ENCODE measurements at places on chromosomes 6 and 20. TPM values are rescaled to one million over a fixed set of nuclear protein-coding genes. Genes with fewer than 3 reads are reported as not detected.

- no peak for DNase-seq
These were observed 437.6 kb upstream of the PLCB4 start for GRCh38 chr20:8631271-8631670.

KIF25 gene
- 0.93 TPM for total RNA-seq

BMP2 gene
- total RNA-seq, result 14.3 TPM

DNA sequence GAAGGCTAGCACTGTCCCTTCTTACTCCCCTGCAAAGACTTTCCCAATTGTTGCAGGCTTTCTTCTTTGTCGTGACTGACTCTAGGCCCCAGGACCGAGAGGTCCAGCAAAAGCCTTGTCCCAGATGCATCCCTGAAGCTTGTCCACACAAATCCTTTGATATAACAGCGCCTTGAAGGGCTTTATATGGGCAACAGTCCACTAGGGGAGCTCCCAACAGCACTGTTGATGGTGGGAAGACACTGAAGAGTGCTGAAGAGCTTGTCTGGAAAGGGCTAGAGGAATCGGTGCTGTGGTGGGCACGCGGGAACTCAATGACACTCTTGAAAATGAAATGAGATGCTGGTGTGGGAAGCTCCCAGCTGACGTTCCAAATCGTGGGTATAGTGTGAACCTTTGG is 316.1 kb upstream of the CDH4 start:
- no peak for DNase-seq

PKHD1 gene
- not detected for total RNA-seq

DNA sequence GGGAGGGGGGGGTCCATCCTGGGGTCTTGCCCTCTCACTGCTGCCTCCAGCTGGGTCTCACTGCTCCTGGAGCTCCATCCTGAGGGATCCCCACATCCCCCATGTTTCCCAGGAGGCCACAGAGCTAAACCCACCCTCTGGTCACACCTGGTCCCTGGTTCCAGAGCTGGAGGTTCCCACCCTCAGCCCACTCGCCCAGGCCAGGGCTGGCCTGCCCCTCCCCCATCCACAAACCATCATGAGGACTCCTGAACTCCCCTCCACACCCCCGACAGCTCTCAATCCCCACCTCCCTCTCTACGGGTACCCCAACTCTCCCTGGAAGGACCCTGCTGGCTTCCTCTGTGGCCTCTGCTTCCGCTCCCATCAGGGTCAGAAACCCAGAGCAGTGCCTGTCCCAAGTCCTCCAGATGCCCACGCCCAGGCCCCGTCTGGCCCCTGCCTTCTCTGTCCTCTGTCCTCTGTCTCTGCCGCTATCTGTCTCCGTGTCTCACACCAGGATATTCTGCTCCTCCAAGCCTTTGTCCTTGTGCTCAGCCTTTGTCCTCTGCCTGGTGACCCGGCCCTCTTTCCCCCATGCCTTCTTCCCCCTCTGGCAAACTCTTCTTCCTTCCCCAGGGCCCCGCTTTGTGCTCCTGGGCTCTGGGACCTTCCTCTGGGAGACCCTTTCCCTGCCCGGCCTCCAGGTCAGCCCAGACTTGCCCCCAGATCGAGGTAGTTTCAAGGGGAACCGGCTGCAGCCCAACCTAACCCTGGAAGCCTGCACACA is 74.0 kb downstream of the SRC start:
- no peak for DNase-seq

- peak; percentile 75 for DNase-seq
These were observed 11.2 kb downstream of the SLC22A1 start for GRCh38 chr6:160132776-160133338.

DNA sequence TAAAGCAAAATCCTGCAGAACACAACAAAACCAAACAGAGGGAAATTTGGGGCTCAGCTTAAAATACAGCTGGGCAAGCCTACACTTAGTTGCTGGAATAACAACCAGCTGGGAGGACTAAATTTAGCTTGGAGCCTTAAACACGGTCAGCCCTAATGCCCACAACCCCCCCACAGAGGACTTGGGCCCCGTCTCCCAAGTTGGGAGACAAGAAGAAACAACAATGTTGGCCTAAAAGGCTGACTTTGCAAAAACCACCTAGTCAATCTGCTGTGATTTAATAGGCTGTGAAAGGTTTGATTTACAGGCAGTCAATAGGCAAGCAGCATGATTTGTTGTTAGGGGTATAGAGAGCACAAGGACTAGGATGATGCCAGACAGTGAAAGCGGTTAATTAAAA is 40.3 kb upstream of the ARMC2 start:
- no peak for DNase-seq

- no peak for DNase-seq
These were observed 78.1 kb downstream of the MMUT start for GRCh38 chr6:49384904-49385303.

DNA sequence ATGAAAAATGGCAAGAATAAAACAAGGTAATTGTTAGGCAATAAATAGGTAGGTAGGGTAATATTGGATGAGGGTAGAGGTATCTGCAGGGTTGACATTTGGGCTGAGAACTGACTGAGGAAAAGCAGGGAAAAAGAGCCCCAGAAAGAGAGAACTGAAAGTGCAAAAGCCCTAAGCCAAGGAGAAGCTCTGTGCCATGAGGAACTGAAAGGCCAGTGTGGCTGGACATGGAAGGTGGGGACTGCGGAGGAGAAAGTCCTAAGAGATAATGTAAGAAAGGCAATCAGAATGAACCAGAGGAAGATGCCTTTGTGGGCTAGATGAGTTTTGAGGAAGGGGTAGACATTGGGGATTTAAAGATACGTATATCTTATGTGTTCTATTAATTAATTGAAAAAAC is 9.9 kb upstream of the HIVEP2 start:
- no peak for DNase-seq

F13A1 gene
- total RNA-seq, result 346 TPM

ARFGEF3 gene
- total RNA-seq, result 2.6 TPM

DNA sequence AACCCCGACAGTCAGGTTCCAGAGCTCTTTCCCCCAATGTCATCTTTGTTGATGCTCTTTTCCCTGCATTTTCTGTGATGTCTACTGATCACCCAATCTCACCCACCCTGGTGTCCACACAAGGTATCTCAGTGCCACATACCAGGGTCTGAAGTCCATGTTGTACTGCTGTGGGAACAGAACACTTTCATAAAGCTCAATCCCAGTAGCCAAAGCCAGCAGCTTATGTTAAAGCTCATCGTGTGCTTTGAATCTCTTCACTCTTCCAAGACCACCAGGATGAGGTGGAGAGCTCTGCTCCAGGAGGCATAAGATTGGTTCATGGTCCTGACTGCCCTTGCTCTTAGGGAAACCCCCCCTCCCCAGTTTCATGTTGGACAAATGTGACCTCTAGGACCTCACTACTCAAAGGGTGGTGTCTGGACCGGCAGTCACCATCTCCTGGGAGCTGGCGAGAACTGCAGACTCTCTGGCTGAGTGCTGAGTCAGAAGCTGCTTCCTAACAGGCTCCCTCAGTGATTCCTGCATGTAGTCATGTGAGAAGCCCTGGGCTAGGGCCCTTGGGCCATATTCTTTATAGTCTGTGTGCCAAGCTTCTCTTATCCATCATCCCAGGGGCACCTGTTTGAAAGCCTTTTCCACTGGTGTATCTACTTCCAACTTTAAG is 13.4 kb upstream of the CPNE5 start:
- no peak for DNase-seq

DNA sequence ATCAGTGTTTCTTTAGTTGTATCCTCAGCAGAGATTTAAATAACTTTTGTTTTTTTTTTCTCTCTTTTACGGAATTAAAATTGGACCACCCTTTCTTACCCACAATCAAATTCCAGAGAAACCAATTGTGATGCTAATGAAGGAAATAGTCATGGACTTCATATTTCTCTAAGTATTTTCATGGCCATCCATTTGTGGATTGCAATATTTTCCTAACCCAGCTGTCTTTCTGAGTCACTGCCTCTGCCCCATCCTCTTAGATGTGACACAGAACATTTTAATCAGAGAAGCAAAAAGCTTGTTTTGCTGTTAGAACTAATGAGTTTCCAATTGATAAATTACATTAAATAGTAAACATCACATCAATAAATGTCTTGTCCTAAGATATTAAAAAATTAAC is 405.5 kb upstream of the ADGRB3 start:
- DNase-seq, result no peak

DNA sequence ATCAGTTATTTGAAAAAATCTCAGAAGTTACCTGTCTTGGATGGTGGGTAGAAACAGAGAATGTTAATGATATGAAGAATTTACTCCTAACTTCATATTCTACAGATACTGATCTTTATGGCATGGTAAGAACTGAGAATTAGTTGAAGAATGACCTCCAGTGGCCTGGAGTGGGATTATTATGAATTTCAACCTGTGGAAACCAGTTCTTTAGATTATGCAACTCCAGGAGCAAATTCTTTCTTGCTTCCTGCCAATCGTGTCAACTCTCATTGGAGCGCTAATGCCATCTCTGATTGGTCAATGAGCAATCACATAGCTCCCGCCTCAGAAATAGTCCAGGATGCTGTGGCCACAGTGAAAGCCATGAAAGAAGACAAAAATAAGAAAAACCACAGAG is 40.6 kb downstream of the LYRM2 start:
- DNase-seq, result no peak

MYLK2 gene
- total RNA-seq, result not detected

PACRG gene
- total RNA-seq, result not detected

SPEF1 gene
- total RNA-seq, result not detected

- DNase-seq, result no peak
These were observed 44.4 kb downstream of the BMP7 start for GRCh38 chr20:57221916-57222630.

NRM gene
- 7.3 TPM for total RNA-seq

GRCh38 chr6:106997392-106998158 is 23.0 kb upstream of the CD24 start:
- DNase-seq, result peak; percentile 84

MUC22 gene
- total RNA-seq, result not detected

GRCh38 chr20:44023515-44024371 is 109.1 kb downstream of the TOX2 start:
- DNase-seq, result no peak

LBP gene
- total RNA-seq, result 59.3 TPM

DNA sequence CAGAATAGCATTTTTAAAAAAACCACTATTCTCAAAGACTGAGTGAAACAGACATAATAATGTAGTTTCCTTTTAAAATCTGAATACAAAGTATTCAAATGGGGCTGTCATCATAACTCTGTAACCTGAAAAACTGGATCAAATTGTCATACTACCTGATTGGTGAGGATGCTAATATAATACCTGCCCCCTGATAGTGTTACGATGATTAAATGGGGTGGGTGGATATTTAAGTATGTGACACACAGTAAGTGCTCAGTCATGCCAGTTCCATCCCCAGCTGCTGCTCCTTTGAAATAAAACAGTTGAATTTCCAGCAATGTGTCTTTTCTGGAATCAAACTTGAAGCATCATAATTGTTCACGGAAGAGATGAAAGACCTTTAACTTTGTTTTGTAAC is 8.9 kb downstream of the HTR1B start:
- no peak for DNase-seq

LY6G5C gene
- total RNA-seq, result 1.9 TPM

- DNase-seq, result no peak
These were observed 81.2 kb downstream of the PLCB1 start for GRCh38 chr20:8213270-8213669.

DNA sequence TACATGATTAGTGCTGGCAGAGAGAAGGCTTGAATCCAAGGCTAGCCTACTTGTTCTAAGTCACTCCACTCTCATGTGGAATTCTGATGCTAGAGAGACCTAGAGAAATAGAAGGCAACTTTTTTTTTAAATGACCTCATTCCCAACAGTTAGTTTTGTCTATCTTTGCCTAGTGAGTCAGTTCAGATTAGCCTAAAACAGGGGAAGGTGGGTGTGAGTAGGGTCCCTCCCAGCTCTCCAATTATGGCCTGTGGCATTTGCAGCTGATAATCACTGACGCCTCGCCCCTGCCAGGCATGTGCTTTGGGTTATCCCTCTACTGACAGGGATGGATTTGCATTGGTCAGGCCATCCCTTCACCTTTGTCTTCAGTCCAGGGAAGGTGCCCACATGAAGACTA is 13.6 kb downstream of the TXLNB start:
- DNase-seq, result no peak

SLC44A4 gene
- 0.51 TPM for total RNA-seq

GRCh38 chr6:1872649-1873131 is 263.0 kb downstream of the FOXC1 start:
- DNase-seq, result no peak

- DNase-seq, result no peak
These were observed 111.4 kb upstream of the ARMC2 start for GRCh38 chr6:108736832-108737231.

DNA sequence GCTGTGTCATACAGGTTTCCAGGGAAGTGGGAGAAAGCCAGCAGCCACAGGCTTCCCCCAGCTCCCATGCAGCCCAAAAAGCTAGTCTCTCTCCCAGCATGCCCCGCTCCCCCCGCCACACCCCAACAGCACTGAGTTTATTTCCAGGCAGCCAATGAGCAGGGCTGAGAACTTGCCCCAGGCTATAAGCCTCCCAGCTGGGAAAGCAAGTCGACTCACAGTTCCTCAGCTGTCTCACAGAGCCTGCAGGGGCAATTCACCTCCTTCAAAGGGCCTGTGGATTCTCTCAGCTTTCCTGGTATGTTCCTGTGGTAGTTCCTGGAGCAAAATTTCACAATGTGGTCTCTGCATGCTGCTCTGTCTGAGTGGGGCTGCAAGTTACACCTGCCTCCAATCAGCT is 34.2 kb downstream of the PAX1 start:
- no peak for DNase-seq

DNA sequence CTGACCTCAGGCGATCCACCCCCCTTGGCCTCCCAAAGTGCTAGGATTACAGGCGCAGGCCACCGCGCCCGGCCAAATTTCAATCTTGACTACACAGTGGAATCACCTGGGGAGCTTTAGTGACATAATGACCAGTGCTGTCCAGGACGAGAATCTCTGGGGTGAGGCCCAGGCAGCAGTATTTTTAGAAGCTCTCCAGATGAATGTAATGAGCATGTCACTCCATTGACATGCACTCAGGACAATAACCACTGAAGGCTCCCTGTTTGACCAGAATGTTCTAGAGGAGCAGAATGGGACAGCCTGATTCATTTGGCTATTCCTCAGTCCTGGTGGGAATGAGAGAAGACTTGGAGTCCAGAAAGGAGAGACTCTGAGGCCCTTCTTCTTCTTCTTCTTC is 39.2 kb downstream of the SRSF3 start:
- DNase-seq, result no peak

GINM1 gene
- 53.5 TPM for total RNA-seq

ELOVL5 gene
- total RNA-seq, result 392 TPM

TAP1 gene
- total RNA-seq, result 41.6 TPM

GRCh38 chr6:37050045-37050853 is 44.8 kb downstream of the FGD2 start:
- DNase-seq, result no peak

DNA sequence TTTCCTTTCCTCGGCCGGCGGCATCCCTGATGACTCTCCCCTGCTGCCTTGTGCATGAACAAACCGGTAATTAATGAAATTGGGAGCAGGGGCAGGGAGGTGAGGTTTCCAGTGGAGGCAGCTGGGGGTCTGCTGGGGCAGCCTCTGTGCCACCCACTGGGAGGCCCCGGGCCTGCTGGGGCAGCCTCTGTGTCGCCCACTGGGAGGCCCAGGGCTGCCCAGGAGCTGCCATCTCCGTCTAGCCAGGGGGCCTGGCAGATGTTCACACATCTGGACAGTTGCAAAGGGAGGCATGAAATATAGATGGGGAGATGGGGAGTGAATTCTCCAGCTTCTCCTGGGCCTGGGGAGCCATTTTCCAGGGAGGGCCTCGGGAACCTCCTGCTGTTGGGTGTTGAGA is 33.8 kb downstream of the TOX2 start:
- DNase-seq, result no peak

AIF1 gene
- total RNA-seq, result 60.1 TPM

CCDC170 gene
- 2.4 TPM for total RNA-seq

- no peak for DNase-seq
These were observed 410.5 kb downstream of the PTPRT start for GRCh38 chr20:42779216-42779615.

- no peak for DNase-seq
These were observed 99.3 kb downstream of the UTRN start for GRCh38 chr6:144384427-144384826.

Measured in mesenteric fat pad (tissue), 1 donor.